CD8-positive, alpha-beta memory T cell (primary cell): ENCODE measurements at places on chromosomes 7 and 10. TPM values are rescaled to one million over a fixed set of nuclear protein-coding genes. Genes with fewer than 3 reads are reported as not detected.

STX1A gene
- 1.5 TPM for polyA plus RNA-seq

DNA sequence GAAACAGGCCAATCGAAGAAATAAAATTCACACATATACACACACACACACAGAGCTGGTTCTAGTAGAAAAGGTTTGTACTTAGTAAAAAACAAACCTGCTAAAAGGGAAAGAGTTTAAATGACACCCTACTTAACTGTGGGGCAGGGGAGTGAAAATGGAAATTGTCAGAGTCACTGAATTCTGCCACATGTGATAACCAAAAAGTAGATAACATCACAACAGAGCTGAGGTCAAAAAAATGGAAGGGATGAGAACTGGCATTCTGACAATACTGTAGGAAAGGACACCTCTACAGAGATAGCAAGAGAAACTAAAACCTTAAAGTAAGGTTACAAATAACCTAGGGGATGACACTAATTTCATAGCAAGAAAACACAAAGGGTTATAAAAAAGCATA lies 74.6 kb downstream of the CACUL1 start:
- no peak overlapping the region for H3K4me3 ChIP-seq
- H3K27ac ChIP-seq = no peak overlapping the region
- H3K4me1 ChIP-seq = no peaks in the 10 kb centered on the region
- DNase-seq = no peak

- H3K4me3 ChIP-seq = no peak overlapping the region
- H3K36me3 ChIP-seq = no peaks in the 10 kb centered on the region
- H3K4me1 ChIP-seq = no peaks in the 10 kb centered on the region
- H3K27ac ChIP-seq = no peak overlapping the region
- no peak for DNase-seq
Measured at GRCh38 chr10:57333880-57334279, 933.8 kb downstream of the IPMK start.

DNA sequence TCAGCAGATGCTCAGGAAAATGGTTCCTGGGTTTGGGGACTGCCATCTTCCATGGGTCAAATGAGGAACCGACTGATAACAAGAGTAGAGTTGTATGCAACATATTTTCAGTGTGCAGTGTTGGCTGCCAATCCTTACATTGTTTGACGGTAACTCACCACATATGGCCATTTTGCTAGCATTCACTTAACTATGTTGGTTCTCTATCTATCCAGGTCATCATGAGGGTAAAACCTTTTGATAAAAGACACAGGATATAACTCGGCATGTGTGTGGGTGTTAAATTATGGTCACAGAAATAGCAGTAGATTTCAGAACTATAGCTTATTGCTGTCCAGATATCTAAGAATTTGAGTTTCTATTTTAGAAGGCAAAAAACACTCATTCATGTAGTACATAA lies 140.7 kb upstream of the AOAH start:
- H3K27me3 ChIP-seq = no peaks in the 10 kb centered on the region
- H3K27ac ChIP-seq = no peak overlapping the region
- H3K4me1 ChIP-seq = peaks cover 25% of the 10 kb centered on the region
- DNase-seq = no peak

- H3K4me3 ChIP-seq = no peak overlapping the region
- no peaks in the 10 kb centered on the region for H3K4me1 ChIP-seq
- no peaks in the 10 kb centered on the region for H3K36me3 ChIP-seq
- H3K27ac ChIP-seq = no peak overlapping the region
- no peaks in the 10 kb centered on the region for H3K27me3 ChIP-seq
- no peak for DNase-seq
Measured at GRCh38 chr7:80439894-80440821, 71.7 kb downstream of the GNAT3 start.

- no peaks in the 10 kb centered on the region for H3K36me3 ChIP-seq
- peaks cover 7% of the 10 kb centered on the region for H3K27me3 ChIP-seq
- H3K27ac ChIP-seq = no peak overlapping the region
Measured at GRCh38 chr10:130127364-130128061, 8.7 kb upstream of the GLRX3 start.

DNA sequence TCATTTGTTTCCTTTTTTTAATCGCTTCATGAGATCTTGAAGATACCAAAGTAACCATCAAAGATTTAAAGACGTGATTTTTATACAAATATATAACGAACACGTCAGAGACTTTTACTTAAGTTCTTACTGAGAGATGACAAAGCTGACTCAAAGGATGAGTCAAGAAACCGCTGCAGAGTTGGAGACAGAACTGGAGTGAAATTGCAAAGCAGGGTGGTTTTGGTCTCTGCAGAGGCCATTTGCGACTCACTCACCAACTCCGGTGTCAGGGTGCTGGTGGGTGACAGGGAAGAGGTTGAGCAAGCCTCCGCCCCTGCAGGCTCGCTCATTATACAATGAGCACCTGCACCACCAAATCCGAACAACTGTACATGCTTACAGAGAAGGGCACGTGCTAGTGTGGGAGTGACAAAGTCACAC lies 75.2 kb downstream of the DNAJB6 start:
- H3K27me3 ChIP-seq = no peaks in the 10 kb centered on the region
- H3K27ac ChIP-seq = peak overlapping the region; percentile 51
- H3K4me3 ChIP-seq = no peak overlapping the region
- peaks cover 10% of the 10 kb centered on the region for H3K4me1 ChIP-seq
- peak; percentile 21 for DNase-seq

DNA sequence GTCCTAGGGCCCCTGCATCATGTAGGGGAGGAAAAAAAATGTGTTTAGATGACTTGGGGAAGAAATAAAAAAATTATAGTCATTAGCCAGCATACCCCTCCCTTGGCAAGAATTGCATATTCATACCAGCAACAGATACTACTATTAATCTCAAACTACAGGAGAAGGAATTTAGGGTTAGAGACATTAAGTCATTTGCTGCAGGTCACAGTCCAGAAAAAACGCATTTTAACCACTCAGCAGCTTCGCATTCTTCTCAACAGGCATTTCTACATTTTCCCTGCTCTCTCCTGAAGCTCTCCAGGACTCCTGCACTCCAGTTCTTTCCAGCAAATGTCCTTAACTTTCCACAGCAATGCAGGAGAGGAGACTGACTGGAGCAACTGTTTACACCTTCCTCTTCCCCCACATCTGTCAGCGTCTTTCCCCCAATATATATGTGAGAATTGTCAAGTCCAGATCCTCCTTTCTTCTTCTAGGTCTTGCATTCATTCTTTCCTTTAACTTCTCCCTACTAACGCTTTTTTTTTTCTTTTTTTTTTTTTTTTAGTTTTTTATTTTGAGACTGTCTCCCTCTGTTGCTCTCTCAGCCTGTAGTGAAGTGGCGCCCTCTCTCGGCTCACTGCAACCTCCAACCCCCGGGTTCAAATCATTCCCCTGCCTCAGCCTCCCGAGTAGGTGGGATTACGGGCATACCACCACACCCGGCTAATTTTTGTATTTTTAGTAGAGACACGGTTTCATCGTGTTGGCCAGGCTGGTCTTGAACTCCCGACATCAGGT lies 35.6 kb downstream of the PRPS1L1 start:
- H3K27ac ChIP-seq = no peak overlapping the region
- no peaks in the 10 kb centered on the region for H3K4me1 ChIP-seq
- no peaks in the 10 kb centered on the region for H3K27me3 ChIP-seq
- DNase-seq = no peak

GRCh38 chr10:72261784-72262404 lies 11.8 kb upstream of the DDIT4 start:
- no peaks in the 10 kb centered on the region for H3K27me3 ChIP-seq
- H3K4me1 ChIP-seq = peaks cover 78% of the 10 kb centered on the region
- H3K27ac ChIP-seq = peak overlapping the region; percentile 89
- no peaks in the 10 kb centered on the region for H3K36me3 ChIP-seq

DNA sequence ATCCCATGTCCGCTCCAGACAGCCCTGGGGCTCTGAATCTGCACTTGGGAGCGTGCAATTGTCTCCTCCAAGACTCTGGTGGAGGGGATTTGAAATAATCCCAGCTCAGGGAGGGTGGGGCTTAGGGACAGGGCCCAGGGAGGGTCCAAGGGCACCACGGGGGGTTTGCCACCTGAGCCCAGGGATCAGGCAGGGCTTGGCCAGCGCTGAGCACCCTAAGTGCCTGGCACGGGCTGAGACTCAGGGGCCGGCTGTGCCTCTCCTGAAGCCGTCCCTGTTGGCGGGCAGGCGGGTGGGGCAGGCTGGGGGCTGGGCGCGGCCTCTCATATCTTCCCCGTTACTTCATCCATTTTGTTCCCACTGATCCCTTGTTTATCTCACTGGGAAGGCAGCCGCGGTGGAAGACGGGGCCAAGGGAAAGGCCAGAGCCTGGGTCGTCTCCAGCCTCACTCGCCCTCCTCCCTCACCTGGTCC lies 41.8 kb upstream of the ELN start:
- no peak overlapping the region for H3K27ac ChIP-seq
- DNase-seq = no peak
- H3K27me3 ChIP-seq = no peaks in the 10 kb centered on the region
- H3K36me3 ChIP-seq = no peaks in the 10 kb centered on the region
- H3K4me1 ChIP-seq = no peaks in the 10 kb centered on the region

DNA sequence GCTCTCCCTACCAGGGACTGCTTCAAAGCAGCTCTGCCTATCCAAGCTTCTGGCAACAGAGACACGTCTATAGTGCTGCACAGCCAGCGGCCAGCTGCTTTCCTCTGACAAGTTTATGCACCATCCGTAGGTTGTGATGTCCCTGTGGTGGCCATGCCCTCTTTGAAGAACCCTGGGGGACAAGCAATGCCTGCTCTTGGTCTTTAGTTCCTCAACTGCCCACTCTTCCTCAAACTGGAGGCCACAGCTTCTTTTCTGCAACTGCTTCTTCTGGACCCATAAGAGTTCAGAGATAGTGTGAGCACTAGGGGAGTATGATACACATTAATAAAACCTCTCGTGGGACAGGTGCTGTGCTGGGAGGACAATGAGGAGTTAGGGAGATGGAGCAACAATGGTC lies 164.9 kb downstream of the ELMO1 start:
- DNase-seq = no peak
- no peak overlapping the region for H3K27ac ChIP-seq
- no peak overlapping the region for H3K4me3 ChIP-seq
- H3K27me3 ChIP-seq = no peaks in the 10 kb centered on the region
- peaks cover 13% of the 10 kb centered on the region for H3K4me1 ChIP-seq
